ENCODE measurements at places on chromosomes 2 and 18.

GRCh38 chr2:191200910-191201309 is 44.3 kb upstream of the MYO1B start:
- H3K4me3 ChIP-seq: no peak overlapping the region
- H3K36me3 ChIP-seq: no peaks in the 10 kb centered on the region
- H3K4me1 ChIP-seq: peaks cover 29% of the 10 kb centered on the region
- H3K27ac ChIP-seq: no peak overlapping the region
- DNase-seq: no peak

DNA sequence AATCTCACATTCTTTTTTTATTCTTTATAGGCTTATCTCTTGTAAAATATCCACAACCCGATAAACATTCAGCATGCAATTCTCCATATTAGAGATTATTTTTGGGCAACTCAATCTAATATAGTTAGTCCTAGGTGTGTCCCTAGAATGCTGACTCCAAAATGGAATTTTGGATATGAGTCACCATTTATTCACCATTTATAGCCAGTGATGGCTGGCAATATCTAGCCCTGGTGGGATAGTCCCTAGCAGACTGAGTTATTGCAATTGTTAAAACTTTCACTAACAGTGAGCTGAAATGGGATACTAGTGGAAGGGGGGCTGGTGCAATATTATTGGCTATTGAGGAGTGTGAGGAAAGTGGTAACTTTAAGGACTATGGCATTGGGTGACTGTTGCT is 401.6 kb downstream of the SLC4A3 start:
- H3K4me3 ChIP-seq: no peak overlapping the region
- no peaks in the 10 kb centered on the region for H3K4me1 ChIP-seq
- no peak overlapping the region for H3K27ac ChIP-seq

DNA sequence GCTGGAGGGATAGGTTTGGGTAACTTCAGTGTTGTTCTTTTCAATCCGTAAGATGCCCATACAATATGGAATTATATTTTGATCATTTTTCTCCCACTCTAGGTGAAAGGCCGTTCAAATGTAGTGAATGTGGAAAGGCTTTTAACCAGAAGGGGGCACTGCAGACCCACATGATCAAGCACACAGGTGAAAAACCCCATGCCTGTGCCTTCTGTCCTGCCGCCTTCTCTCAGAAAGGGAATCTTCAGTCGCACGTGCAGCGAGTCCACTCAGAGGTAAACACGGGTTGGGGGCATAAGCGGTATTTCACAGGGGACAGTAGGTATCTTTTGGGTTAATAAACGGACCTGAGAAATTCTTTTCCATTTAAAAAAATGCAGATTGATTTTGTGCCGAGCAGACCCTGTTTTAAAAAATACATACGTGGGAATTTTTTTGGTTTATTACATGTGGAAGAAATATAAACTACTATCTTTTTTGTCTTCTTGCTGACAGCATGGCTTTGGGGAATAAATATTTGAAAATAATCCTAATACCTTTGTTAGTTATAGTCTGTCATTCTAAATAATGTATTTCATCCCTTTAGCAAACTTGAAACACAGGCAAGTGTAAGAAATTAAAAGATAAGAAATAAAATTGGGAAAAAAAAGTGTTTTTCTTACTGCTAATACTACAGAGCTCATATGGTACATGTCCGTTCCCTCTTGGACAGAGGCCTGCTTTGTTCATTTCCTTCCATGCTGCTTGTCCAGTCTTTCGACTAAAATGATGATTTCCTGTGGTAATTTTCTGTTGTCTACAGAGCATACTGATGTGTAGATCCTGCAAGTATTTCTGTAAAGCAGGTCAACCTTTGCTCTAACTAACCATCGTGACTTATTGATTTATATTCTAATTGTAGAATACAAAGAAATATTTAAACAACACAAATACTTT is 53.3 kb downstream of the ZNF236 start:
- no peak overlapping the region for H3K4me3 ChIP-seq
- no peaks in the 10 kb centered on the region for H3K27me3 ChIP-seq
- H3K36me3 ChIP-seq: peaks cover 22% of the 10 kb centered on the region
- peak; percentile 31 for DNase-seq

DNA sequence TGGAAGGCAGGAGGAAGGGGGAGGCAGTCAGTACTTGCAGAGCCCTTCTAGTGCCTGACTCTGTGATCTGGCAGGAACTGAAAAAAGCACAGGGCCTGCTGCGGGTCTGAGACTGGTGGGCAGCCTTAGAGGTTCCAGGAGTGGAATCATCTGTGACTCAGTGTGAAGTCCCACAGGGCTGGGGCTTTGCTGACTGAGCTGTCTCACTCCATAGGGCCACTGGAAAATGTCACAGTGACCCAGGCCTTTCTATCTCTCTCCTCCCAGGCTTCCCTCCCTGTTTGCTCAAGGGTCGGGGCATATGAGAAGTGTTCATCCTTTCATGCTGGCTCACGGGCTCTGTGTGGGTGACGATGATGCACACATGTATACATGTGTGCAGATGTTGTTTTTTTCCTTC is 47.1 kb upstream of the ZFP36L2 start:
- H3K36me3 ChIP-seq: no peaks in the 10 kb centered on the region
- H3K27ac ChIP-seq: no peak overlapping the region
- no peaks in the 10 kb centered on the region for H3K27me3 ChIP-seq
- H3K4me3 ChIP-seq: no peak overlapping the region
- DNase-seq: no peak

GRCh38 chr2:216163518-216163917 is 54.4 kb downstream of the XRCC5 start:
- no peaks in the 10 kb centered on the region for H3K4me1 ChIP-seq
- H3K36me3 ChIP-seq: peaks cover 57% of the 10 kb centered on the region
- H3K27ac ChIP-seq: no peak overlapping the region
- no peak for DNase-seq
- H3K27me3 ChIP-seq: no peaks in the 10 kb centered on the region

- H3K27me3 ChIP-seq: no peaks in the 10 kb centered on the region
- no peak overlapping the region for H3K27ac ChIP-seq
- no peak for DNase-seq
- no peaks in the 10 kb centered on the region for H3K4me1 ChIP-seq
- H3K36me3 ChIP-seq: no peaks in the 10 kb centered on the region
Observed at GRCh38 chr2:15813481-15814266, 126.7 kb upstream of the MYCN start.

DNA sequence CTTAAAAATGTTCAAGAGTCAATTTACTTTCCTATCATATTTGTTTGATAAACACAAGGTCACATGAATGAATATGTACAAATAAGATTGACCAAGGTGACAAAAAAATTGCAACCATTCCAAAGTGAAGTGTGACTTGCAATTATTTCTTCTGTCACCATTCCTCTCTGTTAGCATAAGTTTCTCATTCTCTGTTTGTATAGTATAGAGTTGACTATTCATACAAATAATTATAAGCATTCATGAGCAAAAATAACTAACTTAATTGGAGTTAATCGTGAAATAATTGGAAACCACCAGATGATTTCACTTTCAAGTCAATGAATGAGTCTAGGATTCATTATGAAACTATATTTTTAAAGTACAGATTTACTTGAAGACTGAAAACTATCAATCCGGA is 42.1 kb downstream of the PGAP1 start:
- no peak overlapping the region for H3K4me3 ChIP-seq
- no peaks in the 10 kb centered on the region for H3K36me3 ChIP-seq
- DNase-seq: no peak
- no peaks in the 10 kb centered on the region for H3K27me3 ChIP-seq

GRCh38 chr18:70428439-70428838 is 139.6 kb downstream of the SOCS6 start:
- no peaks in the 10 kb centered on the region for H3K27me3 ChIP-seq
- no peak overlapping the region for H3K4me3 ChIP-seq
- no peaks in the 10 kb centered on the region for H3K4me1 ChIP-seq
- no peak for DNase-seq
- no peak overlapping the region for H3K27ac ChIP-seq

DNA sequence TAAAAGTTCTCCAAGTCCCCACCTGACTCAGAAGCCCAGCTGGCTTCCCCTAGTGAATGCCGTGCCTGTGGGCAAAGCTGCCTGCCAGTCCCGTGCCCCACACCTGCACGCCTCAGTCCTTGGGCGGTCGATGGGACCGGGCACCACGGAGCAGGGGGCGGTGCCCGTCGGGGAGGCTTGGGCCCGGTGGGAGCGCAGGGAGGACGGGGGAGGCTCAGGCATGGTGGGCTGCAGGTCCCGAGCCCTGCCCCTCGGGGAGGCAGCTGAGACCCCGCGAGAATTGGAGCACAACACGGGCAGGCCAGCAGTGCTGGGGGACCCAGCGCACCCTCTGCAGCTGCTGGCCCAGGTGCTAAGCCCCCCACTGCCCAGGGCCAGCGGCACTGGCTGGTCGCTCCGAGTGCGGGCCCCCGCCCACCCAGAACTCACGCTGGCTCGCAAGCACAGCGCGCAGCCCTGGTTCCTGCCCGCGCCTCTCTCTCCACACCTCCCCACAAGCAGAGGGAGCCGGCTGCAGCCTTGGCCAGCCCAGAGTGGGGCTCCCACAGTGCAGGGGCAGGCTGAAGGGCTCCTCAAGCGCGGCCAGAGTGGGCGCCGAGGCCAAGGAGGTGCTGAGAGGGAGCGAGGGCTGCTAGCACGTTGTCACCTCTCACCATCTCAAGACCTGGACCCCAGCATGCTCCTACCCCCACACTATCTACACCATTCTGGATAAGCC is 215.5 kb downstream of the TNS1 start:
- no peak overlapping the region for H3K27ac ChIP-seq
- H3K4me1 ChIP-seq: peaks cover 22% of the 10 kb centered on the region
- no peak overlapping the region for H3K4me3 ChIP-seq
- no peak for DNase-seq

GRCh38 chr2:238081561-238081960 is 18.6 kb upstream of the ESPNL start:
- H3K27ac ChIP-seq: no peak overlapping the region
- peaks cover 30% of the 10 kb centered on the region for H3K36me3 ChIP-seq
- no peak for DNase-seq
- no peaks in the 10 kb centered on the region for H3K27me3 ChIP-seq
- no peak overlapping the region for H3K4me3 ChIP-seq
- no peaks in the 10 kb centered on the region for H3K4me1 ChIP-seq

- H3K27ac ChIP-seq: no peak overlapping the region
- H3K36me3 ChIP-seq: no peaks in the 10 kb centered on the region
- DNase-seq: no peak
- no peak overlapping the region for H3K4me3 ChIP-seq
- no peaks in the 10 kb centered on the region for H3K27me3 ChIP-seq
Observed at GRCh38 chr2:39703181-39703872, 37.6 kb downstream of the TMEM178A start.

DNA sequence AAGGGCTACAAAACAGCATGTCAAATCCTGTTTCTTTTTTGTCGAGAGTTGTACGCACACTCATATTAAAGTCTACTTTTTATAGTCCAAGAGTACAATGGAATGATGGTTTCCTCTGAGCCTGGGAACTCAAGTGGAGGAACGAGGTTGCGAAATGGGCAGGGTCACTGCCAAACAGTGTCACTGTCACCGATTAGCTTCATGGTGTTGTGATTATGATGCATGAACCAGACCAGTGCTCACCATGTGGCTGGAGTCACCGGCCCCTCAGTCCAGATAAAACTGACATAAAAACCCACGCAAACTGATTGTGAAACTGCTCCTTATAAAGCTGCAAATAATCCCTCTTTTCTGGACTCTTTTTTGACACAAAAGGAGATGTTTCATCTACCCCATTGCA is 122.0 kb downstream of the COPS8 start:
- H3K4me1 ChIP-seq: no peaks in the 10 kb centered on the region
- H3K4me3 ChIP-seq: no peak overlapping the region
- H3K36me3 ChIP-seq: no peaks in the 10 kb centered on the region
- DNase-seq: no peak
- no peaks in the 10 kb centered on the region for H3K27me3 ChIP-seq
- no peak overlapping the region for H3K27ac ChIP-seq

DNA sequence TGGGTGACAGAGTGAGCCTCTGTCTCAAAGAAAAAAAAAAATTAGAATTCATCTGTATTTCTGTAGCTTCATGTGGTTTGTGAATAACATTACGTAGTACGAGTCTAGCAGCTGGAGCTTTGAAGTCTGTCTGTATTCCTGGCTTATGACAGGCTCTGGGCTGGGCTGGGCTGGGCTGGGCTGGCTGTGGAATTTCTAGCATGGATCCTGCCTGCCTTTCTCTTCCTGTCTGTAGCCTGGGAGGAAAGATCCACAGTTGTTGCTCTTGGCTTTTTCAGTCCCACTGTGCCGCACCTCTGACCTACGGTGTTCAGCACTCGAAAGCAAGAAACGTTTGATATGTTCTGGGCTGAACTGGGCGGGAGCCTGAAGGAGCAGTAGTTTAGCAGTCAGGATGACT is 55.4 kb downstream of the BOLA3 start:
- H3K36me3 ChIP-seq: peaks cover 65% of the 10 kb centered on the region
- no peaks in the 10 kb centered on the region for H3K4me1 ChIP-seq
- DNase-seq: no peak
- no peak overlapping the region for H3K4me3 ChIP-seq
- H3K27ac ChIP-seq: no peak overlapping the region
- H3K27me3 ChIP-seq: no peaks in the 10 kb centered on the region

GRCh38 chr2:202680512-202680911 is 45.7 kb downstream of the FAM117B start:
- no peak overlapping the region for H3K27ac ChIP-seq
- no peak for DNase-seq

GRCh38 chr2:174052584-174052976 is 87.4 kb upstream of the SP3 start:
- DNase-seq: no peak
- H3K4me3 ChIP-seq: no peak overlapping the region
- no peak overlapping the region for H3K27ac ChIP-seq
- no peaks in the 10 kb centered on the region for H3K27me3 ChIP-seq
- no peaks in the 10 kb centered on the region for H3K4me1 ChIP-seq
- no peaks in the 10 kb centered on the region for H3K36me3 ChIP-seq

DNA sequence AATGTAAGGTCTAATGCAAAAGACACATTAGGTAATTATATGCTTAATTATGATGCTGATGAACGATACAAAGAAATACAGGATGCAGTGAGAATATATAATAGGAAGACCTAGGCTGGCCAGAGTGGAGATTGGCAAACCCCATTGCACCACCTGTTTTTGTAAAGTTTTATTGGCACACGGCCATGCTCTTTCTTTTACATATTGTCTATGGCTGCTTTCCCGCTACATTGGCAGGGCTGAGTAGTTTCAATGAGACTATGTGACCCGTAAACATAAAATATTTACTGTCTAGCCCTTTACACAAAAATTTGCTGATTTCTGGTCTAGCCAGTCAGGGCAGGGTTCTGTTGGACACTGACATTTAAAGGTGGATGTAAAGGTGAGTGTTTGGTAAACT is 5.4 kb downstream of the SEC11C start:
- no peaks in the 10 kb centered on the region for H3K36me3 ChIP-seq
- no peak overlapping the region for H3K4me3 ChIP-seq
- no peak for DNase-seq
- H3K27me3 ChIP-seq: no peaks in the 10 kb centered on the region
- no peak overlapping the region for H3K27ac ChIP-seq

- H3K27ac ChIP-seq: no peak overlapping the region
- no peak overlapping the region for H3K4me3 ChIP-seq
- H3K36me3 ChIP-seq: no peaks in the 10 kb centered on the region
Observed at GRCh38 chr2:205555566-205556230, 126.6 kb upstream of the NRP2 start.

- peak overlapping the region; percentile 77 for H3K27ac ChIP-seq
- no peaks in the 10 kb centered on the region for H3K36me3 ChIP-seq
- peaks cover 29% of the 10 kb centered on the region for H3K4me1 ChIP-seq
- peak overlapping the region; percentile 72 for H3K4me3 ChIP-seq
- no peak for DNase-seq
Observed at GRCh38 chr18:47150824-47151366, 595 bp upstream of the HDHD2 start.

- no peaks in the 10 kb centered on the region for H3K27me3 ChIP-seq
- no peaks in the 10 kb centered on the region for H3K36me3 ChIP-seq
- H3K4me3 ChIP-seq: no peak overlapping the region
- H3K27ac ChIP-seq: no peak overlapping the region
- H3K4me1 ChIP-seq: no peaks in the 10 kb centered on the region
Observed at GRCh38 chr2:189951791-189952535, 110.6 kb downstream of the MSTN start.

Data from CD8-positive, alpha-beta memory T cell (primary cell).